Smooth muscle cell of the brain vasculature (primary cell): ENCODE measurements at places on chromosomes 5 and 9.

DNA sequence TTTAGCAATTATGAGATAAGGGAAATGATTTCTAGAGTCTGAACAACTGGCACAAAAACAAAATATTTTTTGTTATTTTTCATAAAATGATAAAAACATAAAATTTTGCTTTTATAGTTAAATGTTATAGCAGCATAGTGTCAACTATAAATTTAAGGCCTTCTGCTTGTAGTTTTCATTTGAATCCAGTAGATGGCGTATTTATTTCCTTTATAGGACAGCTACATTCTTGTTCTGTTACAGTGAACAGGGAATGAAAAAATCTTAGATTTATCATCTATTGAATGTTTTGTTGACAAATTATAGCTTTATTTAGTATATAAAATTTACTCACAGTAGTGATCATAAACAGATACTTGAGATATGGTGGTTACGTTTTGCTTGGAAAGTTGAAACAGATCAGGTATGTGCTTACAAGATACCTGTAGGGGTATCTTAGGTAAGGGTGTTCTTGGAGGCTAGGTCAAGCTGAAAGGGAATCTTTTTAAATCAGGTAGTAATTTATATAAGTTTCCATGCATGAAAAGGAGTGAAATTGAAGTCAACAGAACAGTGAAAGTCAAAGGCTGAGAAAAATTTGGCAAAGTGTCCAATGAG, 239.3 kb upstream of the GRIN3A start:
- no peak for DNase-seq

- no peak for DNase-seq
Measured at GRCh38 chr9:112049811-112050516, 125.1 kb downstream of the SUSD1 start.

DNA sequence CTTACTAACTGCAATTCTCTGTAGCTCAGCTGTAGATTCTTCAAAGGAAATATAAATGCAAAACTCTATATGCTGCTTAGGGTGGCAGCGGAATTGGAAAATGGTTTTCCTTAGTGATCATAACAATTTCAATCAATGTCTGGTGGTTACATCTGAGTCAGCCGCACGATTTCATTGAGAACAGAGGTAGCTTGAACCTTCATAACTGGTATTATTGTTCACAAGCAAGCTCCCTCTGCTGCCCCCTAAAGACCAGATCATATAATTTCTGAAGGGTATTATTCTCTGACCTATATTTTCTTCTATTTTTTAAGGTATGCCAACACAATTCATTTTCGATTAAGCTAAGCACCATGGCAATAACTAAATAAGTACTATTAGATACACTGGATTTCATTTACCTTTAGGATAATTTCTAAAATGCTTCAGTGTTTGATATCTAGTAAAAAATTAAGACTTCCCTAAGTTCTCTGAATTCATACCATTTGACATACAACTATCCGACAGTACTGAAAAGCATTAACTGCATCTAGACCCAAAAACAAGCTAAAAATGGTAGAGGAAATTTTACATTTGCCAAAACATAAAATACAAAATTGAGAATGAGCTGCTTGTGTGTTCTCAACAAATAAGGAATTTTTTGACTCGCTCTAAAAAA, 181.1 kb upstream of the SPEF2 start:
- no peak for DNase-seq

DNA sequence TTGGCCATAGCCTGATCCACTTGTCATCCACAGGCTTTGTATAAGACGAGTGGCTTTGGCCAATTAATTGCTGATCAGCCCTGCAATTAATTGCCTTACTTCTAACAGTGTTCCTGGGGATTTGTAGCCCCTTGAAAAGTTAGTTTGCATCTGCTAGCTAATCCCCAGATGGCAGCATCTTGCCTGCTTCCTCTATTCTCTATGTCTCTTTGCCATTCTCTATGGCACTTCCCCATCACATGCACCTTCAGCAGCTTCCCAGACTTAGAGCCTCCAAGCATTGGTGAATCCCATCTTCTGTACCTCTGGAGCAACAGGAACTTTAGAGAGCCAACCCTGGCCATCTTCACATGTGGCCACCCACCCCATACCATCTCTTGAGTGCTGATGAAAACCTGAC, 197.0 kb upstream of the DMAC1 start:
- no peak for DNase-seq

DNA sequence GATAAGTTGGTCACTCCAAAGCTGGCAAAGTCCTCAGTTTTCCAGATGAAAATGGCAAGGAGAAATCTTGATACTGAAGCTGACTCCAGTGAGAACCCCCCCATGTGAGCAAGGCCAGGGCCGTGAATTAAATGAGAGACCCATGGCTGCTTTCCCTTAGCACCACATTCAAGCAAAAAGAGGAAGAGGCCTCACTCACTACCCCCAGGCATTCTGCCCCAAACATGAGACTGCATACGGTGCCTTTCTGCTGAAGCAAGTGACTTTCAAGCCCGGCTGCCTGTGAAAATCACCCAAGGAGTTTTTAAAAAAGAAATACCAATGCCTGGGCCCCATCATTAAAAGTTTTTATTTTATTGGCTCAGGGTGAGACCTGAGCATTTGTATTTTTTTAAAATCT, 66.9 kb downstream of the TMEM252 start:
- DNase-seq, result no peak

DNA sequence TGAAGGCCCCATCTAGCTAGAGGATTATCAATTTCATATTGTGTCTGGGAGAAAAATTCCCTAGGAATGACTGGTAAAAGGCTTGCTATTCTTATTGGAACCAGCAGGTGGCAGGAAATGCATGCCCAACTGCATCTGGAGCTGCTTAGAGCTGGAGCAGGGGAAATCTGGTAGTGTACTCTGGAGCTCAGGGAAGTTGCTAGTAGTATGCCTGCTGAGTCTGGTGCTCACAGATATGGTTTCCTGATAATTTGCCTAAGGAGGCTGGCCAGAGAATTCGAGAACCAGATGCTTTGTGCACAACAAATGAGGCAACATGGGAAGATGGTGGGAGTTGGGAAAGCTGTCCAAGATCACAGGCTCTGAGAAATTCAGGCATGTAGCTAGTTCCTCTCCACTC, 53.7 kb downstream of the G3BP1 start:
- peak; percentile 29 for DNase-seq

GRCh38 chr5:114312658-114313057, 49.2 kb upstream of the KCNN2 start:
- DNase-seq, result no peak

DNA sequence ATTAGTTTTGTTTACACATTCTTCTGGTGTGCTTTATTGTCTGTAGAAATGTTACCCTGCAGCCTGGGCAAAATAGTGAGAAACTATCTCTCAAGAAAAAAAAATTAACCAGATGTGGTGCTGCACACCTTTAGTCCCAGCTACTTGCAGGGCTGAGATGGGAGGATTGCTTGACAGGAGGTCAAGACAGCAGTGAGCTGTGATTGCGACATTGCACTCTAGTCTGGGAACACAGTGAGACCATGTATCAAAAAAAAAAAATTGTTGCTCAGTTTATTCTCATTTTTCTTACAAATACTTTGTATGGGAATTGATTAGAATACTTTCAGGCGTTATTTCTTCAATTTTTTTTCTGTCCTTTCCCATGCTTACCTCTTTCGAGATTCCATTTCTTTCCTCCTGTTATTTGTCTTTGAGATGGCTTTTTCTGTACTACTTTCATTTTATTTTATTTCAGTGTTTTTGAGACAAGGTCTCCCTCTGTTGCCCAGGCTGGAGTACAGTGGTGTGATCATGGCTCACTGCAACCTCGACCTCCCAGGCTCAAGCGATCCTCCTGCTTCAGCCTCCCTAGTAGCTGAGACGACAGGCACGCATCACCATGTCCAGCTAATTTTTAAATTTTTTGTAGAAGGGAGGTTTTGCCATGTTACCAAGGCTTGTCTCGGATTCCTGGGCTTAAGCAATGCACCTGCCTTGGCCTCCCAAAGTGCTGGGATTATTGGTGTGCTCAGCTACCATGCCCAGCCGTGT, 24.9 kb downstream of the TENT2 start:
- no peak for DNase-seq

DNA sequence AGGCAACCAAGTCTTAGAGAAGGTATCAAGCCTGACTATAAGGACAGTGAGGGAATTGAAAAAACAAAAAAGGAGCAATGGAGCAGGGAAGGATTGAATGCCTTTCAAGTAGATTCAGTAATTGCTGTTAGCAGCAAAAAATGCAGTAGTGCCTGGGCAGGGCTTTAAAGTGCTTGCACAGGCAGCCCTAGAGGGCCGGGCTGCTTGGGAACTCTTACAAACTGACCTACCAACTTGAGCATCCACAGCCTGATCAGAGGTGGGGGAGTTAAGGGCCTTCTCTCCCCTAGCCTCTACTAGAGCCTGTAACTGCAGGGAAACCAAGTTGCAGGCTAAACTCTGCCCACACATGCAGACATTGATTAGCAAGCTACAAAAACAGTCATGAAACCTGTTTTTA, 19.4 kb downstream of the FXN start:
- DNase-seq, result no peak

GRCh38 chr5:2261004-2261703, 378.4 kb upstream of the IRX4 start:
- no peak for DNase-seq

DNA sequence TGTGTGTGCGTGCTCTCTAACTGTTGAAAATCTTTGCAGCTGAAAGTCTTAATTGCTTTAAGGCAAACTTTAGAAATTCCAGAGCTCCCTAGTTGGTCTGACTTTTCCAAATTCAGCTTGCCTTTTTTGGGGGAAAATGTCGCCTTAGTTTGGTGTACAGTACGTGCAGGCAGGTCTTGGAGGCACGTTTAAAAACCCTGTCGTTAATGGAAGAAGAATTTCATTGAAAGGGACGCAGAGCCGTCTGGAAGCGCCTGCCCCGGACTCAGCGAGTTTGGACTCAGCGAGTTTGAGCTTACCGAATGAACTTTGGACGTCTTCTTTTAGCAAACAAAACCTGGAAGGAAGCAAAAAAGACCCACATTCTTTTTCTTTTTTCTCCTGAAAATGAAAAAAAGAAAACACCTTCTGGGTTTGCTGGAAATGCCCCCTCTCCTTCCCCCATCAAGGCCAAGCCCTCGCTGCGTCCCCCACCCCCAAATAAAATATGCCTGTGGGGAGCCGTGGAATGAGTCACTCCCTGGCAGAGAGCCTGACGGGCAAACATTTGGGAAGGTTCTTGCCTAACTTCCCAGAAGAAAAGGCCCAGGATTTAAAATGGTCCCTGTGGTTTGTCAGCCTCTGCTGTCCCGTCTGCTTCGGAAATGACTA, 1.5 kb downstream of the NEK6 start:
- DNase-seq, result peak; percentile 69

DNA sequence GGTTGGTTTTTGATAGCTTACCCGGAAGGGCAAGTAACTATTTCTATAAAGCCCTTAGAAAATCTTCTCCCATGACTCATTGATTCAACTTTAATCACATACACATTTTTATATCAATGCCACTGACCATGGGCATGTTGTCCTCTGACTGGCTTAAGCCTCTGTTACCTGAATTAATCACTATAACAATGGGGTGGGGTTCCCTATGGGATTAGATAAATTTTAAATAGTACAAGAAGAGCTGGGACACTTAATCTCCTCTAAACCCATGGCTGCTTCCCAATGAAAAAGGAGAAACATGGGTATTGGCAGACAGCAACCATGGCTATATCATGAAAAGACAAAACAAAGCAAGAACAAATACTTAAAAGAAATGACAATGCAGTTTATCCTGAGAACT, 636.2 kb downstream of the BRINP1 start:
- no peak for DNase-seq

GRCh38 chr5:120108586-120109248, 355.4 kb upstream of the PRR16 start:
- DNase-seq, result no peak

GRCh38 chr5:103336941-103337340, 78.4 kb downstream of the MACIR start:
- no peak for DNase-seq

DNA sequence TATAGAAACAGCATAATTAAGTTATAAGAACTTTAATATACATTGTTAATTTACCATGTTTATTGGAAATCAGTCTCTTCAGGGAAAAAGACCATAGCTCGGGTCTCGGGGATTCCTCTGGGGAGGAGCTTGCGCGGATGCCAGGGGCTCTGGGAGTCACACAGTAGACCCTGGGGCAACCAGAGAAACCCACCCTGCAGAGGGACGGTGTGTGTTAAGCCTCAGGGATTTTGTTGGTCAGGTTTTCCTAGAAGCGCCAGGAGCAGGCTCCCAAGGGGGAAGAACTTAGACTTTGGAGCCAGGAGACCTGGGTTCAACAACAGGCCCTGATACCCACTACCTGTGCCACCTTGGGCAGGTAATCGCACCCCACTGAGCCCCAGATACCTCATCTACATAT, 297.9 kb downstream of the MED10 start:
- no peak for DNase-seq

- no peak for DNase-seq
Measured at GRCh38 chr5:156314416-156314815, 12.5 kb upstream of the SGCD start.

- DNase-seq, result no peak
Measured at GRCh38 chr5:180259260-180259611, 32.6 kb downstream of the MAPK9 start.

DNA sequence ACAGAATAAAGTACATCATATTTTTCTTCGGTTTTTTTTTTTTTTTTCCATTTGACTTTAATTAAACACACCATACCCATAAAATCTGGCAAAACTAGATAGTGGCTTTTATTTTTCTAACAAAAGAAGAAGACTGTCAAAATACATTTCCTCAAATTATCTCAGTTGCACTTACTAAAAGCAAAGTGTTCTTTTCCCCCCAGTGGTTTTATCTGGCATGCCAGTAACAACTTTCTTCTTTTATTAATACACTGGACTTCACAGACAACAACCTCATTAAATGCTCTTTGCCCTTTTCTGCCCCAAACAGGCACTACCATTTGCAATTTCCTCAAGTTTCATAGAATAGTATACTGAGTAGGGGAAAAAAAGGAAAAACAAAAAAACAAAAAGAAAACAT, 1792.3 kb downstream of the EFNA5 start:
- no peak for DNase-seq

DNA sequence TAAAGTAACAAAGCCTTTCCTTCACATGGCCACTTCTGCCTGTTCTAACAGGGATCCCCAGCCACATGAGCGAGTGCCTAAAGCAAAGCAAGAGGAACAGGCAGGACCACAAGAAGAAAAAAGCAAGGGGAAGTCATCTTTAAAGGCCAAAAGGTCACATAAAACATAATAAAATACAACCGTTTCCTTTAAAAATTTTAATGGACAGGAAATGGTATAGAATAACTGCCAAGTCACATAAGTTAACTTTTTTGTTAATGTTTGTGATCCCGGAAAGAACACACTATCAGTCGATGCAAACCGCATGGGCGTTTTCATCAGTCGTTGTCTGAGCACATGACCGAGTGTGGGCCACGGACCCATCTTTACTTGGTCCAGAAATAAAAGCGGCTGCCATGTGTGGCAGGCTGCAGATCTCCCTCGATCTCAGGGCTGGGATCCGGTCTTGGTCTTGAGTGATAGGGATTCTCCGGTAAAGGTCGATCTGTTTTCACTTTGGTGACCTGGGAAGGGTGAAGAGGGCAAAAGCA, 15.6 kb downstream of the NDUFA8 start:
- no peak for DNase-seq

DNA sequence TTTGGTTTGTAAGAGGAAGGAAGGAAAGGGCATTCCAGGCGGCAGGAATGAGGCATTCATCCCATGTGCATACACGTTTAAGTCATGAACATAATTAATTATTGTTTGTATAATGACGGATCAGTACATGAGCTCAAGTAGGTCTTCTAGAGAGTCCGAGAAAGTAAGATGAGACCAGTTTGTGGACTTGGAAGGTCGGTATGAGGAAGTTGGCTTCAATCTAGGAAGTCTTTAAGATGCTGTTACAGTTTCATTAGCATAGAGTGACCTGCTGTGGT, 2.1 kb downstream of the GTF3C4 start:
- no peak for DNase-seq

GRCh38 chr5:136276946-136277345, 84.0 kb upstream of the SMIM32 start:
- no peak for DNase-seq
